ENCODE measurements at places on chromosomes 12 and 14.

DNA sequence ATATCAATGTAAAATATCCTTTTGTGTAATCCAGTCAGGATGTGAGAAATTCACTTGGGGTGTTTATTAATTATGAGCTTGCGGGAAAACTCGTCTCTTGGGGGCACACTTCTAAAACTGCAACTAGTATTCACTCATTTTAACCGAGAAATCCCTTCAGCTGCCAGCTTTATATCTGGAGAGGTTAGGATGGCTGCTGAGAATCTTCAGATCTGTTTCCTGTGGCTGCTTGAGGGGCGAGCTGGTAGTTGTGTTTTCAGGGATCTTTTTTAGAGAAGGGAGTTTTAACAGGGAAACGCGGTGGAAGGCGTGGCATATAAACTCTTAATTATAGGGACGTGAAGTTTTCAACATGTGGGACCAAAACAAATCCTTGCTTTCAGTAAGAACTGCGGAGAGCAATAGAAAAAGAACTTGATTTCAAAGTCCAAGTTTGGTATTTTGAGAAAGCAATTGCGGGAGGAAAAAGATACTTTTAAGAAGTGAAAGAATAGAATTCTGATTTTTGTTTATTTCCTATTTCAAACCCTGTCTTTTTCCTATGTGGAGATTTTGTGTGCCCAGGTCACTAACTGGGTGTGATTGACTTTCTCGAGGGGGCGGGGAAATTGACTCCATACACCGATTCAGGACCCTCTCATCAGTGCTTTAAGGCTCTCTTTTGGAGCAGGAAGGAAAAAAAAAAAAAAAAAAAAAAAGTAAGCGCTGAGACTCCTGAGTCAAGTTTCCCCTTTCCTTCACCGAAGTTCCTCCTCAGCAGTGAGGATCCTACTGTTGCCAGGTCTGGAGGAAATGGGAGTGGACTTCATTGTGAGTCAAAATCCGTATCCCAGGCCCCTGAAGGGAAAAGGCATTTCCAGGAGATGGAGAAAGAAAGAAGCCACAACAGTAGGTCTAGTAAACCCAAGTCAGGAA lies 1.1 kb downstream of the PPFIBP1 start:
- no peak for DNase-seq

- DNase-seq = no peak
Measured at GRCh38 chr12:23885394-23885793, 64.1 kb downstream of the SOX5 start.

DNA sequence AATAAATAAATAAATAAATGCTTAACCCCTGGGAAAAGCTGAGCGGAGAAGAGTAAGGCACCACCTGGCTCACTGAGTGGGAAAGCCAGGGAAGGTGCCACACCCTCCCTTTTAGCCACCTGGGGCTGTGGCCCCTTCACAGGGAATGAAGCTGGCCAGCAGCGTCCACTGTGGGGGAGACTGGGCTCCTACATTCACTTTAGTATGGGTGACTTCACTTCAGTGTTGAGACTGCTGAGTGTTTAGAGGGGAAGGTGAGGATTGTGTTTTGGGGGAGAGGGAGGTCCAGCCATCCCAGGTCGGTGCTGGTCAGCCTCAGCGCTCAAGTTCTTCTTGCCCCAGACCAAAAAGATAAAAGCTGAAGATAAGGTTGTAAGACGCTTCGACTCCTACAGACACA lies 1.6 kb downstream of the NAB2 start:
- DNase-seq = no peak

GRCh38 chr12:20105943-20106342 lies 262.4 kb upstream of the PDE3A start:
- no peak for DNase-seq

DNA sequence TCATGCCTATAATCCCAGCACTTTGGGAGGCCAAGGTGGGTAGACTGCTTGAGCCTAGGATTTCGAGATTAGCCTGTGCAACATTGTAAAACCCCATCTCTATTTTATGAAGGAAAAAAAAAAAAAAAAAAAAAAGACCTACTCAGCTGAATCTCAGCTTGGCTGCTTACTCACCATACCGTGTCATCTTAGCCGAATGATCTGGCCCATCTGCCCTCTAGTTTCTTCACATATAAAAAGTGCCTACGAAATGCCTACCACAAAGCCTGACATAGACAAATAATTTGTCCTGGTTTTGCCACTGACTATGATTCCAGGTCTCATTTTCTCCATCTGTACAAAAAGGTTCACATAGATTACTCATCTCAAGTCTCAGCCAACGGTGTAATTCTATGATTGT lies 10.1 kb downstream of the DIABLO start:
- no peak for DNase-seq

DNA sequence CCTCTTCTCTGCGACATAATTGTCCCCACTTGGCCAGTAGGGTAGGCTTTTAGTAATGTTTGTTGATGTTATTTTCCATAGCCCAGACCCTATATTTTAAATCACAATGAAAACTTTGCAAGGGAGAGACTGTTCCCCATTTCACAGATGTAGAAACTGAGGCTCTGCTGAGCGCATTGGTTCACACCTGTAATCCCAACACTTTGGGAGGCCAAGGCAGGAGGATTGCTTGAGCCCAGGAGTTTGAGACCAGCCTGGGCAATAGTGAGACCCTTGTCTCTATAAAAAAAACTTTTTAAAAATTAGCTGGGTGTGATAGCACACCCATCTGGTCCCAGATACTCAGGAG lies 114.8 kb downstream of the DIP2B start:
- DNase-seq = no peak

All from brain pericyte (primary cell).